ENCODE measurements at places on chromosomes 7 and 10. TPM values are rescaled to one million over a fixed set of nuclear protein-coding genes. Genes with fewer than 3 reads are reported as not detected.

Gene FZD1
- 1.8 TPM for total RNA-seq

Gene TMEM270
- total RNA-seq = not detected

Gene ZNF804B
- not detected for total RNA-seq

Gene NUTM2B
- total RNA-seq = 0.18 TPM

Gene ELAPOR2
- 2.9 TPM for total RNA-seq

Gene SPDYE2B
- total RNA-seq = not detected

Gene ZNF488
- not detected for total RNA-seq

DNA sequence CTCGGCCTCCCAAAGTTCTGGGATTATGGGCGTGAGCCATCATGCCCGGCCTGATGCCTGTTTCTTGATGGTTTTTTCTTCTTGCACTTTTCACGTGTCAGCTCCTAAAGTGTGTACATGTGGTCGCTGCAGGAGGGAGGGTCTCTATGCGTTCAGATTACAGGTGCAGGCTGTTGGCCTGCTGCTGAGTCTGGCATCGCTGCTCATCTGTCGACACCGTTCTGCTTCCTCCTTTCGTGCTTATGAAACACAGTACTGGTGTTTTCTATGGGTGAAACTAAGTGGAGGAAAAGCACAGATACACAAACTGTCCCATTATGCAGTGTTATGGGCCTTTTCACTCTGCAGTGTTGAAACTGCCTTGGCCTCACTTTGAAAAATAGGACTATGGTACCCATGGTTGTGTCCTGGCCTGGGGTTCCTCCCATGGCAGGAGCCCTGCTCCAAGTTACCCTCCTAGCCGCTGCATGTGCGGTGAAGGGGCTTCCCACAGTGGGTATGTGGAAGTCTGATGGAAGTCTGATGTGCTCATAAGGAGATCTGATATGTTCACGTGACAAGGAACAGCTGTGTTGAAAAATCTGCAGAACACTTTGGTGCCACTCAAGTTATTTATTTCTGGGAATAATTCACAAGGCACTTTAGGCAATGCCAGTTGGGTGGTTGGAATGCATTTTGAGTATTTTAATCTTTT, 23.5 kb downstream of the OGDH start:
- DNase-seq = no peak

DNA sequence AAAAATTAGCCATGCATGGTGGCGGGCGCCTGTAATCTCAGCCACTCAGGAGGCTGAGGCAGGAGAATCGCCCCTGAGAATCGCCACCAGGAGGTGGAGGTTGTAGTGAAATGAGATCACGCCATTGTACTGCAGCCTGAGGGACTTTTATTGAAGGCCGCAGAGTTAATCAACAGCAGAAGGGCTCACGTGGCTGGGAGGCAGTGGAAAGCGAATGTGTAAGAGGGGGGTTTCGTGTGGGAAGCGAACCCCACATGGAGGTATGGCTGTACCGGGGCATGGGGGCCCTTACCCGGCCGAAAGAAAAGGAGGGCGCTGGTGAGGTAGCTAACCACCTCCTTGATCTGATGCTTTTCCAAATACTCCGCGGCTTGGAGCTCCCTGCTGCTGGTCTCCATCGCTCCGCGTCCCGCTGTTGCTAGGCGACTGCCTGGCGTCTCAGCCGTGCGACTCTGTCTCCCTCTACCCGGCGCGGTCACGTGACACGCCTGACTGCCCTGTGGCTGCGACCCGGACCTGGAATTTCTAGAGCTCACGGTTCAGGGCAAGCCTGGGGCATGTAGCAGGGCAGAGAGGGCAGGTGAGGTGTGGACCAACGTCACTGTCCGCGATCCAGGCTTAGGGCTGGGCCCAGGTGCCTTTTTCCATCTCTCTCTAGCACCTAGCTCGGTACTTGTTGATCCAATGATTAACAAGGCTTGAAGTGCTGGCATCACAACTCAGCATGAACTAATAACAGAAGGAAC, at the start of gene EFCAB10:
Gene EFCAB10, minus strand, starts transcription at position 428 of the 746 bp plus-strand sequence. Its CDS starts 30 bp downstream, at position 398.
- peak; percentile 88 for DNase-seq

GRCh38 chr10:15367296-15368085, 3.6 kb downstream of the FAM171A1 start:
- DNase-seq = no peak

- no peak for DNase-seq
Observed at GRCh38 chr10:69246036-69246435, 25.9 kb downstream of the HKDC1 start.

- no peak for DNase-seq
Observed at GRCh38 chr7:37645282-37646050, 38.1 kb upstream of the GPR141 start.

- no peak for DNase-seq
Observed at GRCh38 chr10:107144490-107144889, 20.0 kb downstream of the SORCS1 start.

DNA sequence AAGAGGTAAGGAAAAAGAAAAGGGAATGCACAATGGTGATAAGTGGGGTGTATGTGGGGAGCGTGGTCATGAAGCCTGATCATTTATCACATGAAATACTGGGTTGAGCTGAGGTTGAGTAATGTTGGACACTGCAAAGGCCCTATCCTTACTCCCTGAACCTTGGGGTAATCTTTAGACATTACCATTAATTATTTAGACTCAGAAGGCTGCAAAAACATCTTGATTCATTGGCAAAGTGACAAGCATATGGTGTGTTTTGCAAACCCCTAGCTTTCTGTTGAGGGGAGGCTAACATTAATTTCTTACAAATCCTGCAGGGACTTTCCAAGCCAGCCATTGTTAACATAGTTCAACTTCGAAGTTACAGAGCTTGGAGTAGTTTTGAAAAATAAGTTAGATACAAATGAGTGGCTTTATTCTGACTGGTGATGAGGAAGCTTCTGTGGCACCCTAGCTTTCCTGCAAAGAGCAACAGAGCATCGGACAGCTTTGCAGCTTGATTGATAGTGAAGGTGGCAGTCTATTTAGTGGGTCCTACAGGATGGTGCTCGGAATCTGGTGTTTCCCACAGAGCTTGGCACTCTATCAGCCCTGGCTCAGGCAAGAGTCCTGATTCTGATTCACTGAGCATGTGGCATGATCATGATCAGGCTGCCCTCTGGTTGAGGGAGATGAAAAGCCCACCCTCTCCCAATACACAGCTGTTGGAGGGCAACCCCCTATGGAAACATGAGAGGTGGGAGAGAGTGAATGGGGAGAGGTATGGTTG, 153.7 kb upstream of the NPVF start:
- peak; percentile 34 for DNase-seq

DNA sequence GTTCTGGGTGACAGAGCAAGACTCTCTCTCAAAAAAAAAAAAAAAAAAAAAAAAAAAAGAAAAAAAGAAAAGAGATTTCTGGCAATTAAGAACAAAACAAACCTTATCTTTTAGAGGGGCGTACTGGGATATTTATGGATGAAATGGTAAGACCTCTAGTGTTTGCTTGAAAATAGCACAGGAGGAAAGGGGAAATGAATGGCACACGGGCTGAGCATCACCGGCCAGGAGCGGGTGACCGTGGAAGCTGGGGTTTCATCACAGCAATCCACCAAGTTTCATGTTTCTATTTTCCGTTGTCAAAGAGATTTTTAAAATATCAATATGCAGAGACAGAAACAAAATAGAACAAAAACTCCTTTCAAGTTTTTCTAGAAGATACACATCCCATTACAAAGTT, 105.6 kb downstream of the SVIL start:
- no peak for DNase-seq

GRCh38 chr7:1076184-1077072, 11.5 kb upstream of the GPER1 start:
- DNase-seq = no peak

DNA sequence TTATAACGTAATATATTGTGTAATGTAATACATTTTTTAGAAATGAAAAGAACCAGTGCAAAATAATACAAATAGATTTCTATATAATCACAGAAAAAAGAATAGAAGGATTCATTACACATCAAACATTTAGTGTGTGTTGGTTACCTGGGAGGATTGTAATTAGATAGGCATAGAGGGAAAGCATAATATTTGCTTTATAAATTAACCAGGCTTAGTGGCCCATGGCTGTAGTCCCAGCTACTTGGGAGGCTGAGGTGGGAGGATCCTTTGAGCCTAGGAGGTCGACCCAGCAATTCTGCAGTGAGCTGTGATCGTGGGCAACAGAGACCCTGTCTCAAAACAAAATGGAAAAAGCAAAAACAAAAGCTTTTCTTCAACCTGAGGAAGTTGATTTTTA, 5.0 kb upstream of the CNOT4 start:
- no peak for DNase-seq

DNA sequence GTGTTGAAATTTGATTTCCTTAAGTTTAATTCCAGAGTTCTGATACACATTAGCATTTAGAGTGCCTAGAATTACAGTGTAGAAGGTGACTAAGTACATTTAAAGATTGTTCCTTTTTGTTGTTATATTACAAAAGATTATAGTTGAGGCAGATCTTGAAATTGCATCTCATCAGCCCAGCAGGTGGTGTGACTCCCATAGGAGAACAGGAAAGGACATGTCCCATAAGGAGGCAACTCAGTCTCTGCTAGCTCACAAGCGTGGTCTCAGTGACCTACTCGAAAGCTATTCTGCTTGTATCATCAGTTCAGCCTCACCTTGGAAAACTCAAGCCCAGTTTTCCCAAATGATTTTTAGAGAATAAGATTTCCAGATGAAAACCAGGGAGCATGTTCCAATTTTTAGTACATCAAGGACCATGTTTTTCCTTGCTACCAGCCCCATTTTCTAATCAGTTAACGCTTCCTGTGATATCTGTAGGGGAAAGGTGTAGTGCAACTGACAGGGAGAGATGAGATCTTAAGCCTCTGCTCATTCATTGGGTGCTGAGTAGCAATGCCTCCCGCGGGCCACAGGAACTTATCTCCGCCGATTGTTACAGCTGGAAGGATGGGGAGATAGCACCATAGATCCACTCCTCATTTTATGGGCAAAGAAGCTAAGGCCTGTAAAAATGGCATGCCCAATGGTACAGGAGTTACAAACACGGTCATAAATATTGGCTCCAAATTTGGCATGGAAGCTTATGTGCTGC, 1.1 kb upstream of the GNAI1 start:
- peak; percentile 58 for DNase-seq

DNA sequence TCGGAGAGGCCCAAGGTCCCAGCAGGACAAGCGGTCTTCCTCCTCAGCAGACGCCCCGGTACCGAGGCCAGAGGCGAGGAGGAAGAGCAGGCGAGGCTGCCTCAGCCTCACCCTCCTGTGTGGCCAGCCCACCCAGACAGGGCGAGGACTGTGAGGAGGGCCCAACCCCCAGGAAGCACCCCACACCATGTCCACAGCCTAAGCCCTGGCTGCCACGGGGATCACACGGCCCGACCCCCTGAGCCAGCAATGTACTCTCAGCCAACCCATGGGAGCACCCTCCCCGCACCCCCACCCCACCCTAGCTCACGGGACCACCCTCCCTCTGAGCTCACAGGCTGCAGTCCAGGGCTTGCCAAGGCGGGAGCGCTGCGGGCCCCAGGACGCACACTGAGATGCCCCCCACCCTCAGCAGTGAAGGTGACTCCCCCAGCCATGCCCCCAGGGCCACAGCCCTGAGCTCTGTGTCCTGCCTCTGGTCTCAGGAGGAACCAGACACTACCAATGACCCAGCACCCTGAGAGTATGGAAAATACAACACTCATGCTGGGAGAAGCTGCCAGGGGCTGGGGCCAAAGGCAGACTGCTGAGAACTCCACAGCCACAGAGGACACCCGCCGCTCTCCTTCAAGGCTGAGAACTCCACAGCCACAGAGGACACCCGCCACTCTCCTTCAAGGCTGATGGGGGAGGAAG, 93.6 kb downstream of the MAD1L1 start:
- DNase-seq = no peak

- no peak for DNase-seq
Observed at GRCh38 chr10:44965104-44965503, 5.5 kb downstream of the RASSF4 start.

DNA sequence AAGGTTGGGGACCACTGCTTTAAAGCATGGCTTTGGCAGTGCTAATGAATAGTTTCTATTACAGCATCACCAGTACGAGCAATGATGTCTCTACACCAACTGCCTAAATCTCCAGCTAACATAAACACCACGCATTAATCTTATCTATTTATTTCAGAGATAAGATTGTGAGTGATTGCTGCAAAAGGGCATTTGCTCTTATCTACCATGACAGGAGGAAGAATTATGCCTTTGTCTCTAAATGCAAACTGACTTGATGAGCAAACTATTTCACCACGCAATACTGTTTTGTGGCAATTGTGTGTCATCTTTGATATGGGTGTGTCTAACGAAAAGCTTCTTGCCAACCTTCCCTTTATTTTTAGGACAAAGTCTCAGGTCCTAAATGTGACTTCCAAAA, 684.9 kb downstream of the SORCS1 start:
- no peak for DNase-seq

GRCh38 chr10:62083412-62084267, 182.1 kb downstream of the ARID5B start:
- peak; percentile 91 for DNase-seq

- DNase-seq = no peak
Observed at GRCh38 chr7:115906731-115907130, 123.8 kb downstream of the TFEC start.

DNA sequence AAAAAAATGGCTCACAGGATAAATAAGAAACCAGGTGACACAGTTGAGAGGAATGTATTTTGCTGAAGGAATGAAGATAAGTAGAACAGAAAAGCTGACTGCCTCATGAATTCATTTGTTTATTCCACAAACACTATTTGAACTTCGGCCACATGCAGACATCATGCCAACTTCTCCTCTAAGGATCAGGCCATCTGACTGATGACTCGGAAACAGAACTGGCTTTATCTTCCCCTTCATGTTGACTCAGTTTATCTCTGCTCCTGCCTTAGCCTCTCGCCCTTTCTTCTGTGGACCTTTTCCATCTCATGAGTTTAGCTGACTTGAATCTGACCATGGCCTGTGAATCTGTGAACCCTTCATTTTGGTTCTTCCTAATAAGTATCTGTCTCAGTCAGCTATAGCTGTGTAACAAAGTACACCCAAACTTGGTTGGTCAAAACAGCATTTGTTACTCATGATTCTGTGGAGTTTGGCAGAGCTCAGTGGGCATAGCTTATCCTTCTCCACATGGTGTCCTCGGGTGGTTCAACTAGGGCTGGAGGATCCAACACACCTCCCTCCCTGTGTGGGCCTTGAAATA, 44.0 kb upstream of the GRID1 start:
- peak; percentile 71 for DNase-seq

- no peak for DNase-seq
Observed at GRCh38 chr7:121101621-121102020, 113.1 kb downstream of the CPED1 start.

DNA sequence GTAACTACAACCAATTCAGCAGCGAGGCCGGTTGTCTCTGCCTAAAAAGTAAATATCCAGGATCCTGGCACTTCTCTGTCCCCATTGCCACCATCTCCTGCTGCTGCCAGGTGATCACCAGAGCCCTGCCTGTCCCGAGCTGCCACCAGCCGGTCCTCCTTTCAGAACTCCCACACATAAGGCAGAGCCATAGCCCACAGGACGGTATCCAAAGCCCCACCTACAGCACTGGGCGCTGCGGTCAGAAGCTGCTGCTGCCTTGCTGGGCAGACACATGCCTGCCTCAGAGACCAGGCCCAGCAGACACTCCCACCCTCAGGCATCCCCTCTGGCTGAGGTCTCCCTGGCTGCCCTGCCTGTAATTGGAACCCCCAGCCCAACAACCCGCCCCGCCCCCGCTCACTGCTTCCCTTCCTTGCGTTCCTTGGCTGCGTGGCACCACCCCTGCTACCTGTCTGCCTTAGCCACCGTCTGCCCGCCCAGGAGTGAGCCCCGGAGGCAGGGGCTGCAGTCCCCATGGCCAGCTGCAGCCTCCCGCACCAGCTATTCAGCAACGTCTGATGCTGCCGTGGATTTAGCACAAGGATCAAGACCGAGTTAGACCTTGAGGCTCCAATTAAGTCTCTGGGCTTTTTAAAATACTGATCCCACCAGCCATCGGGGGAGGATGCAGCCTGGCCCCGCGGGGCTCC, 100.7 kb downstream of the CYTH3 start:
- no peak for DNase-seq
